ENCODE measurements at places on chromosomes 5 and 9.
A peak's percentile ranks its signal among the peaks of the same experiment; 100 is the strongest.

DNA sequence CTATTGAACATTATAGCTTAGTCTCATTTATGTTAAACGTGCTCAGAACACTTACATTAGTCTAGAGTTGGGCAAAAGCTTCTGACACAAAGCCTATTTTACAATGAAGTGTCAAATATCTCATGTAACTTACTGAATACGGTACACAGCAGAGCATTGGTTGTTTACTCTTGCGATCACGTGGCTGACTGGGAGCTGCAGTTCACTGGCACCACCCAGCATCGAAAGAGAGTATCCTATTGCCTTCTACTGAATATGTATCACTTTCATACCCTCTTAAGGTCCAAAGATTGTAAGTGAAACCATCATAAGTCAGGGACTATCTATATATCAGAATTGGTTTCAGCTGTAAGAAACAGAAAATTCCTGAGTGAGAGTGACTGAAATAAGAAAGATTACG is 42.6 kb upstream of the OSMR start:
- DNase-seq = no peak

DNA sequence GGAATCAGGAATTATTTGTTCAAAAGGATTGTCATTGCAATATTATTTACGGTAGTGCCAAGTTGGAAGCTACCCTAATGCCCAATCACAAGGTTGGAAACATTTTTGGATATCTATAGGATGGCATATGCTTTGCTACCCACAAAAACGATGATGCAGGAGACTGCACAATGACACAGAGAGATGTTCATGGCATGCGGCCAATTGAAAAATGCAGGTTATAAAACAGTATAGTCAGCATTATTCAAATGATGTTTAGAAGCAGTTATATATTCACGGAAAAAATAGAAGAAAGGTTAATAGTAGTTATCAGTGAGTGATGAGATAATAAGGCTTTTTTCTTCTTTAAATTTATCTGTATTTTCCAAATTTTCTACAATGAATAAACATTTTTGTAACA is 5.9 kb upstream of the ACSL6 start:
- DNase-seq = no peak

DNA sequence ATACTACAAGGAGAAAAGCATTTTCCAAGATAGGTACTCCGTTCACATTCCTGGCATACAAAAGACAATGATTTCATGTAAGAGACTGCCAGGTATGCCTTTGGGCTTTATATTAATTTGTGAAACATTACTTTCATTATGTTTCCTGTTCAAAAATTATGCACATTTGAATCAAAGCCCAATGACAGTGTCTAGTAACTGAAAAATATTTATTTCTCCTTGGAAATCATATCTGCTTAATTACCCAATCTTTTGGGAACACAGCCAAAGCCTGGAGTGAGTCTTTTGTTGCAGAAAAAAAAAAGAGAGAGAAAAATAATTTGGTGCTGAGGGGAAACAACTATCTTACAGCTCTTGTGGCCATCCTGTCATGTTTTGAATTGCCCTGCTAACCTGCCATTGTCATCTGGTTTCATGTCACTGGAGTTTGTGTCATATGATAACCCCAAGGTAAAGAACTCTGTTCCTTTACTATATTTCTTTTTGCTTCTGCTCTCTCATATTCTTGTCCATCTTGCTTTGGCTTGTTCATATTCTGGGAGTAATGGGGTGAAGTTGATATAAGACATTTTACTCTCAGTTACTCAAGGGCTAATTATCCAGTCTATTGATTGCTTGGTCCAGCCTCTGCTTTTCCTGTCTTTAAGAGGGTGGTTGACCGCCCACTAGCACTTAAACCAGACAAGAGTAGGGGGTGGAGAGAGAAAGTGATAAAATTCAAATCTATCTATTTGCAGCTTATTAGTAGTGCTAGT is 238.3 kb upstream of the NUDT12 start:
- no peak for DNase-seq

DNA sequence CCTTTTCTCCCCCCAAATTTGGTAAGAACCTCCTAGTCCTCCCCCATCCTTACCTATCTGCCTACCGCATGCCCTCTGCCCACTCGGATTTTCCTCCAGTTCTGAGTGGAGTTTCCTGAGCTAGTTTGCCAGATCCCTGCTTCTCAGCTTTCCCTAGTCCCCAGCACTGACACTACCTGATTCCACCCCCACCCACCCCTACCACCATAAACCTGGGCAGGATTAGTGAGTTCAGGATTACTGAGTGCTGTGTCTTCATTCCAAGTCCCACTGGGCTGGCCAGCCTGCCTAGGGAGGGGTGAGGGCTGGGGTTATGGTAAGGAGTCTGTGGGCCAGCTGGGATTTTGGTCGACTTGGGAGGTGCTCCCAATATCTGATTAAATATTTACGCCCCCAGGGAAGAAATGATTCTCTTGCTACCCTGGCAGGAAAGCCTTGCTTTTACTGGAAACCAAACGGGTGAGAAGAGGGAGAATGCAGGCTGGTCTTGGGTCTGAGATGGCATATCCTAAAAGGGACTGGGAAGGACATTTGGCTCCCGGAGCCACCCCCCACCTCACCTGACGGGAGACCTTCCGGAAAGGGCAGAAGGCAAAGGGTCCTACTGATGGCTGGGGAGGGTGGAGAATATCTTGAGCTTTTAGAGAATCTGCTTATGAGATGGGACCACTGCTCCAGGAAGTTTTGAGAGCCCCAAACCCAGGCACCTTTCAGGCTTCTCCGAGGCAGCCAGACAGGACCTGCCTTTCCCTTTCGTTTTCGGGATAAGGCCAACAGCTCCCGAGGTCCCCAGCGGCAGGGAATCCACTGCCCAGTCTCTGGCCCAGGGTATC is 3.7 kb downstream of the PITX1 start:
- no peak for DNase-seq

DNA sequence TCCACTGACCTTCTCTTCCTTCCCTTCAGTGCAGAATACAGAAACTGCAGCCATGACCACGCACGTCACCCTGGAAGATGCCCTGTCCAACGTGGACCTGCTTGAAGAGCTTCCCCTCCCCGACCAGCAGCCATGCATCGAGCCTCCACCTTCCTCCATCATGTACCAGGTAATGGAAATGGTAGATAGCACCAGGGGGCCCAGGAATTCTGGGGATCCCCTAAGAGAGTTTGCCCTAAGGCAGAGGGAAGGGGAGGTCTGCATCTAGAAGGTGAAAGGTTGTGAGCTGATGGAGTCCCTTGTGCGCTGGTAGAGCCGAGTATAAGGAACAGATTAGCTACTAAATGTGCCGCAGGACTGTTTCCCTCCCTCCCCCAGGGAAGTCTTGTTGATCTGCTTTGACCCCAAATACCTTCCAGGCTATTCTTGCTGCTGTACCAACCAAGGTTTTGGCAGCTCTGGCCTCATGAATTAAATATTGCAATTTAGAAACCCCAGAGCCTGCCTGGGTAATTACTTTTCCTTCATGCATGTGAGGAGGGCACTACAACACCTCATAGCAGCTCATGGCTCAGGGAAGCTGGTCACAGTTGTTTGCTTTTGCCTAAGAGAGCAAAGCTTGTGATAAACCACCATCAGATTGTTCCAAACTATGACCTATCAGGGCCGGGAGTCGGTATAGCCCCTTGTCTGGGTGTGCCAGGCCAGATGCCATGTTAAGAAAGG is 19.6 kb downstream of the CYFIP2 start:
- DNase-seq = no peak

GRCh38 chr5:97909541-97909940 is 726.5 kb upstream of the RIOK2 start:
- no peak for DNase-seq

DNA sequence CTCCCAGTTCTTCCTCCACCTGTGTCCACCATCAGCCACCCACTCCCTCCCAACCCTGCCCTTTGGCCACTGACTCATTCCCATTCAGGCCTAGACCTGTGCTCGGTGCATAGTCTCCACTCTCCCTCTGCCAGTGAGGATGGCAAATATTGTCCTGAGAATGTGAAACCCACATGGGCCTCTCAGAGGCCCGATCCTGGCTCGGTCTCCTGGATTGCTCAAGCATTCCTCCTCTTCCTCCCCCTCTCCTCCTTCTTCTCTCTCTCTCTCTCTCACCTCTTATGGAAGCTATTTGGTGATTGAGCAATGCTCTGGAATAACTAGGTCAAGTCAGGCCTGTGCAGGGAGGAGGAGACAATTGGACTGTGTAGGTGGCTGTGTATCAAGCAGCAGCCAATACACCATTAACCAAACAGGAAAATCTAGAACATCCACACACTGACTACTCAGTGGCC is 99.9 kb downstream of the KLF4 start:
- peak; percentile 43 for DNase-seq

DNA sequence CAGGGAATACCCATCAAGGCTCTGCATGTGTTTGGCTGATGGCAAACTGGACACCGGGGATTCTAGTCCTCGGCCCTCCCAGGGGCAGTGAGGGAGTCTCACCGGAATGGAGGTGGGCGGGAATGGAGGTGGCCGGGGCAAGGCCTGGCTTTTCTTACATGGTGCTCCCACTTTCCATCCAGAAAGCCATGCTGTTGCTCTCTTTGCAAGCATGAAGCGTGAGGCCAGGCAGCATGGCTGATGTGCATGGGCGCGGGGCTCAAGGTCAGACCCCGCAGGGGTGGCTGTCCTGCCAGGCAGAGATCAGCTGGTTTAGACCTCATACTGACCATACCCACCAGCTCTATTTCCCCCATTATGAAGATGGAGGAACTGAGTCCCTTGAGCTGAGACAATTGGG is 108.0 kb upstream of the PHYKPL start:
- DNase-seq = no peak

- peak; percentile 49 for DNase-seq
These were observed 36.6 kb upstream of the RAPGEF1 start for GRCh38 chr9:131776473-131776872.

DNA sequence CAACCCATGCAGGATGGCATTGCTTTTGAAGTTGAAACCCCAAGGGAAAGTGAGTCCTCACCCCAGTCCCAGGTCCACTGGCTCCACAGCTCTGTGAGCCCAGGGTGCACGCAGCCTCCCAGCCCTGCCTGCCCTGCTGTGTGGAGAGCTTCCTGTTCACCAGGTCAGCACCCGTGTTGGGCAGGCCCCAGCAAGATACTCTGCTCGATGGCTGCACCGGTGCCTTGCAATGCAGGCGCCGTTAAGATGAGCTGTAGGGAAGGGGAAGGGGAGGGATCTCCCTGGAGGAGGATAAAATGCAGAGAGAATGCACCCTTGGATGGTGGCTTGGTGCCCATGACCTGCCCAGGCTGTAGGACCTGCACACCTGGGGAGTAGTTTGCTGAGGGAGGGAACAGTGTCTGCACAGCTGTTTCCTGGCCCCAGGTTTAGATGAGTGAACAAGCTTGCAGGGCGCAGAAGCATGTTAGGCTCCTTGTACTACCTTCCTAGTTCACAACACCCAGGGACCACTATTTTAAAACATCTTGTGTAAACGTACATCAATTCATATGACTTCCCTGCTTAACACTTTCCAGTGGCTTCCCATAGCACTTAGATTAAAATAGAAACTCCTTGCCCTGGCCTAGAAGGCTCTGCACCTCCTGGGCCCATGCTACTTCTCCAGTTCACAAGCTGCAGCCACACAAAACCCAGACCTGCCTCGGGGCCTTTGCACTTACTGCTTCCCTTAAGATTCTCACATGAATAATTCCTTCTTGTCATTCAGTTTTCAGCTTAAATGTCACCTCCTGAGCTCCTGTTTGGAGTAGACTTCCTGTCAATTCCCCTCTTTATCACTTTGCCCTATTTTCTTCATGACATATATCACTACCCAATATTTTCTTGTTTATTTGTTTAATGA is 19.6 kb downstream of the FAT2 start:
- no peak for DNase-seq

GRCh38 chr9:23686257-23686656 is 139.8 kb downstream of the ELAVL2 start:
- no peak for DNase-seq

- DNase-seq = no peak
These were observed 42.4 kb upstream of the LARP1 start for GRCh38 chr5:154712518-154713437.

DNA sequence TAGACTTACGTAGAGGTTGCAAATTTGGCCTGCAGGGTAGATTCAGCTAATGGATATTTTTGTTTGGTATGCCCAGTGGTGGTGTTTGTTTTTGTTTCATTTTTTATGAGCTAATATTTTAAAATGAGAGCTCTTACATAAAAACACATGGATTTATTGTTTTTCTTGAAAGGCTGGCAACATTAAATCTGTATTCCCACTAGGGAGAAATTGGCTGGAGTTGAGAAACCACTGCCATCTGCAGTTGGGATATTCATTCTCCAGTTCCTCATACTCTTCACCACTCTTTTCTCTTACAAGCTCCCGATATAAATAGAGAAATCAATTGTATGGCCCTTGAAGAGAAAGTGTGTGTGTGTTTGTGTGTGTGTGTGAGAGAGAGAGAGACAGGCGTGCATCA is 143.3 kb downstream of the ALDH1A1 start:
- no peak for DNase-seq

DNA sequence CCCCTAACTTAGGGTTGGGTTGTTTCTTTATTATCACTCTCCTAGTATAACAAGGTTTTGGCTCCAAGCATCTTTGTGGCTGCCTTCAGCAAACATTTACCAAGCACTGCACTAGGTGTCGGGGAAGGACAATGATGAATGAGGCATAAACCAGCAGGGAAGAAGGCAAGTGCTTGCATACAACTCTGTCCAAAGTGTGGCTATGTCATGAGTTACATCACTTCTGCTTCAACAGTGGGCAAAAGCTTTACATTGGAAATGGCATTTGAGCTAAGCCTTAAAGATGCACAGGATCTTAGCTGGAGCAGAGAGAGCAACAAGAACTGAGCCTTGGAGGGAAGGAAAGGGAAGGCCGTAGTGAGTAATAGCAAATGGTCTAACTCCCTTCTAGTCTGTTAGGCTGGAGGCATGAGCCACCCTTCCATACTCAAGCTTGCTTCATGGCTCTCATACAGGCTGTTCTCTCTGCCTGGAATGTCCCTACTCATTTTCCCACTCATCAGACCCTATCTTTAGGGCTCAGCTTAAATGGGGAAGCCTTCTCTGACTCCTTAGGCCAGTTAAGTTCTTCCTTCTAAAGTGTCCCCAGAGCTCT is 121.8 kb downstream of the SEMA6A start:
- DNase-seq = no peak

GRCh38 chr9:75226403-75227139 is 138.3 kb downstream of the OSTF1 start:
- DNase-seq = no peak

DNA sequence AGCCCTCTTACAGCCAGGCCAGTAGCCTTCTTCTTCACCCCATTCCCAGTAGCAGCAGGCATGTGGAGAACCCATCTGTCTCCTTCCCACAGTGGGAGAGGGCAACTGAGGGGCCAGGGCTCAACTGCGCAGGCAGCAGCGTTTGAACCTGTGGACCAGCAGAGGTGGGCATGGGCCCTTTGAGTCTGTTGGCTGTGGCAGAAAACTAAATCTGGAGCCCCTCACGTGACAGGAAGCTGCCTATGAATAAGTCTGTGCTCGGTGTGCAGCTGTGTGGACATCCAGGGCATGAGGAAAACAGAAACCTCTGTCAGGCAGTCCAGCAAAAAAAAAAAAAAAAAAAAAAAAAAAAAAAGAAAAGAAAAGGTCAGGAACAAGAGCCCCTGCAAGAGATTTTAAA is 189.2 kb upstream of the NR3C1 start:
- DNase-seq = no peak

DNA sequence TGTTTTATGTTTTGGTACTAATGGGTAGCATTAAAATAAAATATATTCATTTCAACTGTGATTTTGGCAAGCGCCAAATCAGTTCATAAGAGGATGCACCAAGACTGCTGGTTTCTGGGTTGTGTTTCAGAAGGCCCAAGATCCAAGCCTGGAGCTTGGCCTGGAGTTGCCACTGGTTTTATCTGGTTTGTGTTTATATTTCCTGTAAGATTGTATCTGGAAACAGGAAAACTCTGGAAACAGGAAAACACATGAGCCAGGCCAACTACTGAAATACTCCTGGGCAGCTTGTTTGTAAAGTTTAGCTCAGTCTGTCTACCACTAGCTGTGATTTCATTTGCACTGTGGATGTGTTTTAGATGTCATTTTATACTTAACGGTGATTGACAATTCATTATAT is 5.5 kb downstream of the FSTL4 start:
- no peak for DNase-seq
